ENCODE measurements at places on chromosomes 4 and X.

- no peak for DNase-seq
These were observed 246.5 kb downstream of the CPE start for GRCh38 chr4:165625281-165625680.

GRCh38 chrX:102849396-102849795 lies 87.7 kb upstream of the RAB40AL start:
- no peak for DNase-seq

- no peak for DNase-seq
These were observed 35.4 kb upstream of the CDKL5 start for GRCh38 chrX:18389966-18390365.

DNA sequence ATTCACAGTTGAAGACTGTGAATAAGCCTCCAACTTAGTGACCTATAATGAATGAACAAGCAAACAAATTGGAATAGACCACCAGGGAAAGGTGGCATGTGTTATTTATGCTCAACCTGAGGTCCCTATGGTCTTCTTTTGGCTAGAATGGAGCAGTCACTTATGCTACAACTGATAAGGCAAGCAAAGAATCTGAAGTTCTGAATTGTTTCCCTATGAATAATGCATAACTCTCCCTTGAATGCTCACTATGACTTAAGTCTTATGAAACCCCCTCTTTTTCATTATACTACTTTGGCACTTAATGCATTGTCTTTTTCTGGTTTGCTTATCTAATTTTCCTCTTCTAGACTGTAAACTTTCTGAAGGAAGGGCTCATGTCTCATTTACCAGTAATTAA lies 2.6 kb downstream of the GIMD1 start:
- DNase-seq: no peak

DNA sequence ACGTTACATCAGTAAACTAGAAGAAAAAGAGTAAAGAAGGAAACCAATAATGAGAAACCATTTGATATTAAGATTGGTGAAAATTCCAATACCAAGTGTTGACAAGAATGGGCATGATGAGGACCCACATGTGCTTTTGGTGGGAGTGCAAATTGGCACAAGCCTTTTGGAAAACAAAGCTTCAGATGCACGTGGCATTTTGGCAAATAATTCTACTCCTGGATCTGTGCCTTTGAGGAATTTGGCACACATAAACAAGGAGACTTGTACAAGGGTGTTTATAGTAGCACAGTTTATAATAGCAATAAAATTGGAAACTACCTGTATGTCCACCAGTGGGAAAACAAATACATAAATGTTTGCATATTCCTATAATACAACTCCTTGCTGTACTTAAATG lies 324.3 kb upstream of the TAPT1 start:
- DNase-seq: no peak

DNA sequence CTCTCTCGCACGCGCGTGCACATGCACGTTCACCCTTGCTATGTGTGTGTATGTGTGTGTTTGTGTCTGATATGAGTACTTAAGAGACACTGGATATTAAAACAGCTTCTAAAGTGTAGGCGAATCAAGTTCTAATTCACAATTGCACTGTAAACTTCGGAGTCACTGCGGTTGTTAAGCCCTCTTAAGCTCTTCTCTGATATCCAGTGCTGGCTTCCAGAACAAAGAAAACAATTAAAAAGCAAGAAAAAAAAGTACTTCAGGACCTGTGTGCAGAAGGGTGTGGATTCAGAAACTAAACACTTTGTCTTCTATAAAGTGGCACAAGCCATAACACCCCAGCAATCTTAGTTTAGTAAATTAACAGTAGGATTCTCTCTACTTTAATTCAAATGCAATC lies 300.2 kb downstream of the PCDH7 start:
- DNase-seq: no peak

- DNase-seq: no peak
These were observed 230.0 kb downstream of the CAMK2D start for GRCh38 chr4:113531572-113531971.

GRCh38 chrX:150692831-150693724 lies at the start of gene MTMR1:
Gene MTMR1 (plus strand): TSS chrX:150693396. CDS start chrX:150693531, 135 bp downstream.
- no peak for DNase-seq

DNA sequence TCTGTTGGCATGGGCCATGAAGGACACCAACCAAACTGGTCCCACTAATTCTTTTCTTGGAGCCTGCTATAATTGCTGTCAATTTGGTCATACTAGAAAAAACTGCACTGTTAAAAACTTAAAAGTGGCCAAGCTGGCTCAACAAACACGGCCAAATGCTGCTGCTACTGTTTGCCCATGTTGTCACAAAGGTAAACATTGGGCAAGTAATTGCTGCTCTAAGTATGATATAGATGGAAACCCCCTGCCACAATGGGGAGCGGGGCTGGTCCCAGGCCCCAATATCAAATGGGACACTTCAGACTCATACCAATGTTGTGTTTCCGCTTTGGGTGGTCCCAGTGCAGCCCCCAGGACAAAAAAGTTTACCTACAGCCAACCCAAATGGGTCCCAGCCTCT lies 52.1 kb downstream of the SPIN3 start:
- DNase-seq: no peak

- no peak for DNase-seq
These were observed 18.9 kb downstream of the C4orf50 start for GRCh38 chr4:5999356-5999755.

- DNase-seq: no peak
These were observed 71.6 kb downstream of the MAML3 start for GRCh38 chr4:140082391-140082755.

GRCh38 chrX:120462370-120462769 lies 6.7 kb downstream of the LAMP2 start:
- DNase-seq: no peak

Data from hematopoietic multipotent progenitor cell treated with erythropoietin and hydrocortisone succinate and interleukin-3 and kit ligand, for 8 days (in vitro differentiated cells).